ENCODE measurements at places on chromosomes 16 and 17.

DNA sequence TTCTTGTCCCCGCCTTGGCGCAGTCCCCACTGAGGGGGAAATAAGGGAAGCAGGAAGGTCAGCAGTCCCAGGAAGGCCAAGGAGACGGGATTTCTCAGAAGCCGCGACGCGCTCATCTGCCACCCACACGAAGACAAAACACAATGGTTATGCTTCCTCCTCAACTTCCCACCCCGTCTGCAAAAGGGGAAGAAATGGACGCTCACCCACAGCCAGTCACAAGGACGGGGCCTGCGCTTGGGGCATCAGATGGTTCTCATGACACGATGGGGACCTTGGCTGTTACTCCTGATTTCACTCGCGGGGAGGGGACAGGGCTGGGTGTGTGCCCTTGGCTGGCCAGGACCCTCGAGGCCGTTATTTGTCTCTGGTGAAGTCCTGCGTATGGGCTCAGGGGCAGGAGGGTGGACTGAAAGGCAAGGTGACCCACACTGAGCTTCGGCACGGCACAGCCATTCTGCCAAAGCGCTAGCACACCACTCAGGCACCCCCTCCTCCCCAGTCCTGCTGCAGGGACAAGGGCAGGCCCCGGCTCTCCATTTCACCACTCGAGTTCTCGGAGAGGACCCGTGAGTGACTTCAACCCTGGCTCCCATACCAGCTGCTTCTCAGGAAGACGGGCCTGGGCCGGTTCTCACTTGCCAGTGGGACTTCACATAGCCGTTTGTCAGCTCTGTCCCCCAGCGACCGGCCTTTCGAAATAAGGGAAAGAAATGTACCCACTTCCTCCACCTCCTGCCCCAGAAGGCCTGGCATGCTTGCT, 84.5 kb downstream of the ABR start:
- DNase-seq: no peak

GRCh38 chr16:2902337-2903130, 9.2 kb upstream of the FLYWCH1 start:
- no peak for DNase-seq

DNA sequence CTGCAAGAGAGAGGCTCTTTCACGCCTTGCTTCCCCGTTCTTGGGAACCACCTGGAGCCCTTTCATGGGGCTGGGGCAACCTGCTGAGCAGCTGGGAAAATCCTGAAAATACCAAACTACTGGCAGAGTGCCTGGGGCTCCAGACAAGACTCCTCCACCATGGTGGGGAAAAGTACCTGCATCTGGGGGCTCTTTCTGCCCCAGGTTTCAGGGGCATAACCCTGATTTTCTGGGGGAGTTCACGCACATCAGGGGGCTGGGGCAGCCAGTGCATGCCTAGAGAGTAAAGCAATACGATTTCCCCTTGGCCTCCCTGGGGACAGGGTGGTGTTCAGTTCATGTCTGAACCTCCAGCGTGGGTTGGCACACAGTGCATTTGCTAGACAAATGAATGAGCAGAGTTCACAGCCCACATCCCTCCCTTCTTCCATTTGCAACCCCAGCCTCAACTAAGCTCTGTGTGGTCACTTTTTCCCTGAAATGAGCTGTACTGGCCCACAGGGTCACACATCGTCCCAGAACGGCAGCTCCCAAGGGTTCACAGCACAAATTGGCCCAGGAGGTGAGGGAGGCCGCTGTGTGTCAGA, 5.2 kb upstream of the CDC42EP4 start:
- DNase-seq: no peak

GRCh38 chr16:11401161-11402050, 56.1 kb downstream of the RMI2 start:
- no peak for DNase-seq

DNA sequence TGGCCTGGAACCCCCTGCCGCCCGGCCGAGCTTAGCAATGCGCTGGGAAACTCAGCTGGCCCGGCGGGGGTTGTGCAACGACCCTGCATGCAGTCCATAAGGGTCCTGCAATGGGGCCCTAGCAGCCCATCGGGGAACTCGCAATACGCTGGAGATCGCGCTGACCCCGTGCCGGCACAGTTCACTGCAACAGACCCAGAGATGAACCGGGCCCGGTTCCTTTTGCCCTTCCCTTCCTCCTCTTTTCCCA, 375 bp downstream of the SLC25A11 start:
- DNase-seq: no peak

DNA sequence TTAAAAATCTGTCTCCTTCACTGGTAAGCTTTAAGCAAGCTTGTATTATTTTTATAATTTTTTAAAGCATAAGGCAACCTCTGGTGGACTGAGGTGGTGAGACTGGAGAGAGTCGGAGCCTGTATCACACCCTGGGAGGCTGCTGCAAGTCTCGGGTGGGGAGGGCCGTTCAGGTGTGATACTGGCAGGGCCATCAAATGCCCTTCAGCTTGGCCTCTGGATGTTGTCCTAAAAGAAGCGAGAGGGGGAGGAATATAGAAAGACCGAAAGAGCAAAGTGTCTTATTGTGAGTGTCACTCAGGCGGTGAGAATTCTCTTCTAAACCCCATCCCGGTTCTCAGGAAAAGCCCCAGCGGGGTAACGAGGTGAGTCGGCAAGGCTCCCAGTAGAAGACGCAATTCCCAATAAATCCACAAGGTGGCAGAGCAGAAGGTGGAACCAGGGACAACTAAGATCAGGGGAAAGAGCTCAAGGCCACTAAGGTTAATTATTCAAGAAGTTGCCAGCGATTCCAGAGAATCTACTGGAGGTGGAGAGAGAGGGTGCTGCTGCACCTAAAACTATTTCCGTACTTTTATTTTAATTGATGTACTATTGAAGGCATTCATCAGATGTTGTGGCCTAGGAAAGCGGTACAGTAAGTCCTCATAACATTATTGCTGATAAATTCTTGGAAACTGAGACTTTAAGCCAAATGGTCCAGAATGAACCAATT, 14.1 kb downstream of the C17orf67 start:
- DNase-seq: peak; percentile 9

DNA sequence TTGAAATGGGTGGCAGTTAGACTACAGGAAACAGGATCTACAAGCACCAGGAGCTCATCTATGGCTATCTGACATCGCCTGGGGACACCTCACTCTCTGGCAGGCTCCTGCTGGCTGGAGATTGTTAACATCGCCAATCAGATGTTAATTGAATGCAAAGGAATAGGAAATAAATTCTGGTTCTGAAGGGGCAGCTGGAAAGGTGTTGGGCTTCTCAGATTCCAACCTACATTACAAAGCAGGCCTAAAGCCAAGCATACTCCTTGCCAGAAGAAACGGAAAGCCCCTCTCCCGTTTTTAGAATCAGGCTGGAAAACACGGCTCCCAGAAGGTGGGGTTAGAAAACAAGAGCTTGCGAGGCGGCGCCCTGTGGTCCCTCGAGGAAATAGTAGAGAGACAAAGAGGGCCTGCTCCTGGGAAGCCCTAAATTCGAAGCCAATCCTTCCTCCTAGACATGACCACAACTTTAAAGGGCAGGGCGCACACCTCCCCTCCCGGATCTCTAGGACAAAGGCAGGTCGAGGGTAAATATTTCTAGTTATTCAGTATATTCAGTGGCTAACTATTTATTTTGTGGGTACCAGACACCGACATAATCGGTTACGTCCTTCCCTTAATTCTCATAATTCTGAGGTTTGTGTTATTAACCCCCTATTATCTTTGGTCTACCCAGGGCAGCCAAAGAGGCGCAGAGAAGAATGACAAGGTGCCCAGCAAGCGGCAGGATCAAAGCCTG, 763 bp upstream of the TOM1L1 start:
- DNase-seq: no peak

- DNase-seq: no peak
Observed at GRCh38 chr16:640614-641013, 1.0 kb upstream of the MCRIP2 start.

GRCh38 chr17:41738077-41738800, 3.8 kb upstream of the HAP1 start:
- DNase-seq: peak; percentile 62

DNA sequence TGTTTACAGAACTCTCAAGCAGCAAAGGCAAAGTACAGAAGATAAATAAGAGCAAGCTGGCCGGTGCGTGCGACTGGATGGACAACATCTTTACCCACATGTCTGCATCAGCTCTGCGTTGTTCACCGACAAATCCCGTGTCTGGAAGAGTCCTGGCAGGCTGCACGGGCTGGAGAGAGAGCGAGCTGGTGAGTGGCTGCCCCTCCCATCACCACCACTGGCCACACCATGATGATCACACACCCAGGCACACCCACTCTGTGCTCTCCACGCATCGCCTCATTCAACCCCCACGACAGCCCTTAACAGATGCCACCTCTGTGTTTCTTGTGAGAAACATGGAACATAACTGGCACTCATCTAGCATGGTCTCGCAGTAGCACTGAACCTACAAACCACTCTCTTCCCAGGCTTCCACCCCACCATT, 59.2 kb downstream of the ANKRD11 start:
- DNase-seq: no peak

DNA sequence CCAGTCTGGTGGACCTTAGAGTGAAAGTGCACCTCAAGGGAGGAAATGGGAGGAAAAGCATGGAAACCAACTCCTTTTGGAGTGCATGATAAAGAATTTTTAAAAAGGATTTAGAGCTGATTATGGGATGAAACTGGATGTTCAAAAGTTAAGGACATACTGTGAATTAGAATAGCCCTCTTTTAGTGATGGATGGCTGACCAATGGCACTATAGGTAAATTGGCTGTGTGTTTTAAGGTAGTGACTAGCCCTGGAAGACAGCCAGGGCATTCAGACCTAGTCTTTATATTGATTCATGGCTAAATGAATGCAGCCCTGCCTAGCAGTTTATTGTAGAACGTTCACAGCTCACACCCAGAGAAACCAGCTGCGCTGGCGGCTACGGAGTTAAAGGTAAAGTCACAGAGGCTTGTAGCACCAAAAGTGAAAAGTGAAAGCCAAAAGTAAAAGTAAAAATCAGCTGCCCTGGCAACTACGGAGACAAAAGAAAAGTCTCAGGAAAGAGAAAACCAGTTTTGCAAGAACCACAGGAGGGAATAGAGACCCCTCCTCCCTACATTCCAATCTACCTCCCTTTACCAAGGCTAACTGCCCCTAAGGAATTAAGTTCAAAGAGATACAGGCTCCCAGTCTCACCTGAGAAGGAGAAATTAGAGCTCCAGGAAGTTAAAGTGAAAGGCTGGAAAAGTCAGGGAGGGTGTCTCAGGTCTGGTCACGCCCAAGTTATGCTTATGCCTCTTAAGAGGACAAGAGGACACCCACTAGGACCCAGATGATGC, 21.8 kb downstream of the ACSM1 start:
- DNase-seq: no peak

GRCh38 chr16:67555795-67556212, 6.5 kb upstream of the CTCF start:
- DNase-seq: no peak

DNA sequence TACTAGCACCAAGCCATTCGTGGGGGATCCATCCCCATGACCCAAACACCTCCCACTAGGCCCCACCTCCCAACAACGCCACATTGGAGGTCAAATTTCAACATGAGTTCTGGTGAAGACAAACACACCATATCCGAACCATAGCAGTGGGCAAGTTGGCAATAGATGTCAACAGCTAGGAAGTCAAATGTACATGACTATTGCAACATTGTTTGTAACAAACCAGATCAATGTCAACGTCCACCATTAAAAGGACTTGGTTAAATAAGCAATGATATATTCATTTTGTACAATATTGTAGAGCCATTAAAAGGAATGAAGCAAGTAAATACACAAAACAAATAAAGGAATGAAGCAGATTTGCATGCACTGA, 26.5 kb upstream of the CIITA start:
- DNase-seq: no peak

GRCh38 chr16:63967966-63968365, 1153.9 kb downstream of the CDH11 start:
- DNase-seq: no peak

DNA sequence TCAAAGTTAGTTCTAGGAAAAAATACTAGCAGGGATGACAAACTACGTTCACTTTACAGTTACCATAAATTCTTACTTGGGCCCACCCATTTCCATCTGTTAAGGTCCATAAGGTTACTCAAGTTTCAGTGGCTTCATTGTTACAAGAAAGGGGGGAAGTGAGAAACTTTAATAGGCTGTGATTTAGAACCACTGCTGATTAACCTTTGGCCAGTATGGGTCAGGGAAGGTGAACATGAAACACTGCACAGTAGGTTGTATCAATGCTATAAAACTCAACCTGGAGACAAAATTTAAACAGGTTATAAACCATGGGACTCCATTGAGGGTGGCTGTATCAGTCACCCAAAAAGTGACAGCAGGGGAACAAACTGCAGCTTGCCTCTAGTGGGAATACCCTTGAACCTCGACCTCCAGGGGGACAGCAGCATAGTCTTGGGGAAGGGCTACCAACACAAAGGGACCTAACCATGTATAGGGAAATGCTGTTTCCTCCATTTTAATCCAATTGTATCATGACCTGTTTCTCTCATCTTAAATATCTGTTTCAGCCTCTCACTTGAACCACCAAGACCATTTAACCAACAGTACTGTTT, 10.4 kb downstream of the PTRH2 start:
- no peak for DNase-seq

DNA sequence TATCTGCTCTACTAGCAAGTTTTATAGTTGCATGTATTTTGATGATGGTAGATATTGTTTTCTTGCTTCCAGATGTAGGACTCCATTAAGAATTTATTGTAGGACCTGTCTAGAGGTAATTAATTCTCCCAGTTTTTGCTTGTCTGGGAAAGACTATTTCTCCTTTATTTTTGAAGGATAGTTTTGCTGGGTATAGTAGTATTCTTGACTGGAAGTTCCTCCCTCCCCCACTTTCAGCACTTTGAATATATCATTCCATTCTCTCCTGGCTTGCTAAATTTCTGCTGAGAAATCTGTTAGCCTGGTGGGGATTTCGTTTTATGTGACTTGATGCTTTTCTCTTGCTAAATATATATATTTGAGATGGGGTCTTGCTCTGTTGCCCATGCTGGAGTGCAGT, 8.0 kb upstream of the PHB1 start:
- no peak for DNase-seq

- DNase-seq: no peak
Observed at GRCh38 chr17:75144816-75145512, 9.3 kb downstream of the JPT1 start.

GRCh38 chr17:73600103-73600871, 44.0 kb downstream of the SDK2 start:
- no peak for DNase-seq

- no peak for DNase-seq
Observed at GRCh38 chr16:86609661-86610060, 31.3 kb downstream of the FOXL1 start.

- no peak for DNase-seq
Observed at GRCh38 chr16:84176192-84177053, 10.4 kb downstream of the TAF1C start.

GRCh38 chr17:6559753-6560215, 3.4 kb upstream of the PITPNM3 start:
- no peak for DNase-seq
